ENCODE measurements at places on chromosomes 2 and 18.

DNA sequence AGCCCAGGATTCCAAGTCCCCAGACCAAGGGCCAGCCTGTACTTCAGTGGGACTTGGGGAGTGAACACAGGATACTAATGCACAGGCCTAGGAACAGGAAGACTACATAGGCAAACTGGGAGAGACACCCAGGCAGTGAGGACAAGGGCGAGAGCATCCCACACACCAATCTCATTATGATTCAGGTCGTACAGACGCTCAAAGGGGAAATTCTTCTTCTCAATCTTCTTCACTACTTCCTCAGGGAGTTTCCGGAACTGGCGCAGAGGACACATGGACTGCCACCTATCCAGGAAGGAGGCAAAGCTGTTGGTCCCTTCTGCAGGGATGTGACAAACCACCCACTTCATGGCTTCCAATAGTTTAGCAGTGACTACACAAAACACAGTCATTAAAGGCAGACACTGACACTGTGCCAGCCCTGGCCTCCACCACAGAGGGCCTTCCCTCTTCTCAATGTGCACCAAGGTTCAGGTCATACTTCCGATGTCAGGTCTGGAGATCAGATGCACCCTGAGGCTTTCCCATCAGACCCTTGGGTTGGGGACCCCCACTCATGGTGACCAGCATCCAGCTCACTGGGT, 18.0 kb downstream of the SNRNP200 start:
- DNase-seq, result no peak

DNA sequence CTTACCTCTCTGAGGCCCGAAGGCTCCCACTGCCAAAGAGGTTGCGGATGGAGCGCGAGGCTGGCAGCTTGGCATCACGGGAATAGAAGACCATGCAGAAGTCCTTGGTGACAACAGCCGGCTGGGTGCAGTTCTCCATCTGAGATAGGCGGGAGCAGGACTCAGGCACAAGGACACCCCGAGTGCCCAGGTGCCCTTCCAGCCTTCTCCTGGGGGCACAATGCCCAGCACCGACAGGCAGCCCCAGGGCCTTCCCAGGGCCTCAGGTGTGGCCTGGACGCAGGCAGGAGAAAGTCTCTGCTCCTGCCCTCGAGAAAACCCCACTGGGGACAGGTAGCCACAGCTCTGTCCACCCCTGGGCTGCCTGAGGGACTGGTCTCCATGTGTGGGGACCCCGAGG, 33.6 kb downstream of the AQP12A start:
- DNase-seq, result no peak

DNA sequence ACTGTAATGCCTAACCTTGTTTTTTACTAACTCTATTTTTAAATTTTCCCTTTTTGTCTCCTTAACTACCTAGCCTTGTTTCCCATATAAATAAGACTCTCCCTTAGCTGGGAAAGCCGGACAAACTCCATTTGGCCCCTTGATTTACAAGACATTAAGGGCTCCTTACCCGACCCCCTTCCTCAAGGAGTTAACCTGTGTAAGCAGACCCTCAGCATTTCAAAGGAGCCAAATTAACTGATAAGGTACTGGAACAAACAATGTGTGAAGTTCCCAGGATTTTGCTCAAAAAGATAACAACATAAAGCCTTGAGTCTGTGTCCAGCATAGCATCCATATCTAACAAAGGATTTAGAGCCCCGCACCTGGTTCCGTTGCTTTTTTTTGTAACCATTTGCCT, 59.6 kb upstream of the C2orf15 start:
- no peak for DNase-seq

- DNase-seq, result no peak
These were observed 11.2 kb downstream of the RND3 start for GRCh38 chr2:150476286-150476685.

DNA sequence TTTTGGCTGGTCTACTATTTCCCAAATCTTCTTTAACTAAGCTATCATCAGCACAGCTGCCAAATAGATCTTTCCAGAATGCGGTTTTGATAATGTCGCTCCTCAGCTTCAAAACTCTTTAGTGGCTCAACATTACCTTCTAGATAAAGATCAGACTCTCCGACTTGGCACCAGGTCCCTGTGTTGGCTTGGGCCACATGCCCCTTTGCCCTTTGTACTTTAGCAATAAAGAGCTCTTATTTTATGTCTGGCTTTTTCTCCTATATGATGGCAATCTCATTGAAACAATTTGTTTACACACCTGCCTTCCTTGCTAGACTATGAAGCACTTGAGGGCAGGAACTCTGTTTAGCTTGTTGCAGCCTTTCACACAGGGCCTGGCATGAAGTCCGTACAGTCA, 128.9 kb upstream of the GATA6 start:
- DNase-seq, result no peak

DNA sequence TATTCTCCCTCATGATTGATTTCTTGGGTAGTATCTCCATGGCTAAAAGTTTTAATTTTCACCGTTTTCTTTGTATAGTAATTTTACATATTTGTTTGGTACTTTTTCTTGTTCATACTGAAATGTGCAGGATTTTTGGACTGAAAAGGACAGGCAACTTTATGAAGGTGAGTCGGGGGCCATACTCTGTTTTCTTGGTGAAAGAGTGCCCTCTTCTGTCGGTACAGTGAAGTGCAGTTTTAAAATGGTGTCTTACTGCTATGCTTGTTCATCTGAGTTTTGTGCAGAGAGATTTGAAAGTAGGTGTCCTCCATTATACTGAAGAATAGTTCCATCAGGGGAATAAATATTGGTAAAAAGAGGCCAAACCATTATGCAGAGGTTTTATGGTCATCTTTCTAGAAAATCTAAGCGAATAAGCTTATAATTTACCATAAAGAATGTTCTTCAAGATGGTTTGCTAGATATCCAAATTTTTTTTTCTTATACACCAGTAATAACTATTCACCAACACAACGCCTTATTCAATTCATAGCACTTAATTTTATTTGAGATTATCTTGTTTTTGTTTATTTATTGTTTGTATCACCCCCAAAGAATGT, 8.7 kb upstream of the SERPINB13 start:
- peak; percentile 53 for DNase-seq

DNA sequence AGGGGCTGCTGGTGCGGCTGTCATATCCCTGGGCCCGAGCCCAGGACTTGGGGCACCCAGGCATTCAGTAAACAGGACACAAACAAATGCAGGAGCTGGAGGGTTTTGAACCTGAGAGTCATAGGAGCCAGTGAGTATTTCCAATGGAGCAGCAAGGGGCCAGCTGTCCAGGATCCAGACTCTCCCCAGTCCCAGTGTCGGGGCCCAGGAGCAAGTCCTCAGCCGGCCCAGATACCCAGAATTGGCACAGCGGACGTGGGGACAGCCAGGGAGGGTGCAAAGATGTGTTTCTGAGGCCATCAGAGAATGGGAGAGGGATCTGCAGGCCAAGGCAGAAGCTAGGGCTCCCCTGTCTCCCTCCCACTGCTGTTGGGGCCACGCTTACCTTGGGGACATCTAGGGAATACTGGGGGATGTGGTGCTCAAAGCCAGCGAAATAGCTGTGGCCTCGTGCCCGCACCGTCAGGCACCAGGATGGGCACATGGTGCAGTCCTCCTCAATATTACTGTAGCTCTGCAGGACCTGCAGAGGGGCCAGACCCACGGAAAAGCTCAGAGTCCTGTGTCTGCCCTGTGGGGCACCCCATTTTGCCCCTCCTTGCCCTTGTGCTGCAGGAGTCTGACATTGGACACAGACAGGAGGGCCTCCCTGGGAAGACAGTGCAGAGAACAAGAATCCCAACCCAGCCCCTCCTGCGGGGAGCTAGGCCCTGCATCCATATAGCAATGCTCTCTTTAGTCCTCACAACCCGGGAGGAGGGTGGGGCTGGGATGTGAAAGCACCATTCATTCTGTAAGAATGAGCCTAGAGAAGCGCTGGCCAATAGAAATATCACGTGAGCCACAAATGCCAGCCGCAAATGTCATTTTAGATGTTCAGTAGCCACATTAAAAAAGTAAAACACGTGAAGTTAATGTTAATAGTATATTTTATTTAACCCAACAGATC, 15.4 kb downstream of the CFAP65 start:
- no peak for DNase-seq

- no peak for DNase-seq
These were observed 691 bp upstream of the THSD7B start for GRCh38 chr2:136764452-136765255.

DNA sequence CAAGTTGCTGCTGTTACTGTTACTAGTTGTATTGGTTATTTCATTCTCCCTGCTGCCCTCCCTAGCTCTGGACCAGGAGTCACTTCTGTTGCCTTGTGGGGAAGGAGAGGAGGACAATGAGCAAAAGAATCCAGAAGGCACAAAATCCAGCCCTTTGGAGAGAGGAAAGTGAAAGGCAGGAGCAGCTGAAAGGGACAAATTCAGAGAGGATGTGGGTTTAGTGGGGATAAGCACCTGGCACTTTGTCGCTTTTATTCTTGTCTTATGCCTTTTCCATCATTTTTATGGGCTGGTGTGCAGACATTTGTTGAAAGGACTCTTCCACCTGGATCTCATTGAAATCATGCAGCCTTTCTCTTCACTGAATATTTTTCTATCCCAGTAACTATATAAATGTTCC, 24.3 kb upstream of the LTBP1 start:
- DNase-seq, result no peak

GRCh38 chr2:160582490-160583145, 89.0 kb upstream of the RBMS1 start:
- peak; percentile 74 for DNase-seq

DNA sequence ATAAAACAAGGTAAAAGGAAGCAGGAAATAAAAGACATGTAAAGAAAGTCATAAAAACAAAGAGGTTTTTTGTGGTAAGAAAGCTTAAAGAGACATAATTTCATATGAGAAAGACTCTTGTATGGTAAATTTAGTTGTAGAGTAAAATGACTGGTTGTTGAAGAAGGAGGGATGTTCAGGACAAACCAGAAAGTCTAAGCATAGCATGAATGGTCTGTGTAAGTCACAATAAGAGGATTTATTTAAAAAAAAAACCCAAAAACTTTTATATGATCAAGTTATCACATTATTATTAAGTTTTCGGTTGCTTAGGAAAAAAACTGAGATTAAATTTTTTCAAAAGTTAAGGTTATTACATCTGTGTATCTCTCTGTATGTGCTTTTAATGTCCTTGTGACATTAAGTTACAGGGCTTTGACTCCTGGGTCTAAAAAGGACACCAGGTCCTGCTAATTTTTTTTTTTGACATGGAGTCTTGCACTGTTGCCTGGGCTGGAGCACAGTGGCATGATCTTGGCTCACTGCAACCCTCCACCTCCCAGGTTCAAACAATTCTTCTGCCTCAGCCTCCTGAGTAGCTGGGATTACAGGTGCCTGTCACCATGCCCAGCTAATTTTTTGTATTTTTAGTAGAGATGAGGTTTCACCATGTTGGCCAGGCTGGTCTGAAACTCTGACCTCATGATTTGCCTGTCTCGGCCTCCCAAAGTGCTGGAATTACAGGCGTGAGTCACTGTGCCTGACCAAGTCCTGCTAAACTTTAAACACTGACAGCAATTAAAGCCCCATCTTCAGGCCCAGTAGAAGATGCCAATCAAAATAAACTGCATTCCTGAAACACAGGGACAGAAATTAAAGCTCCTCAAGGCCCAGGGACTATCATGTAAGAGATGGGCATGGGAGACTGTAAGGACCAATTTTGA, 14.2 kb upstream of the OXER1 start:
- peak; percentile 36 for DNase-seq

- DNase-seq, result no peak
These were observed 605.2 kb downstream of the NR4A2 start for GRCh38 chr2:155727187-155727895.

DNA sequence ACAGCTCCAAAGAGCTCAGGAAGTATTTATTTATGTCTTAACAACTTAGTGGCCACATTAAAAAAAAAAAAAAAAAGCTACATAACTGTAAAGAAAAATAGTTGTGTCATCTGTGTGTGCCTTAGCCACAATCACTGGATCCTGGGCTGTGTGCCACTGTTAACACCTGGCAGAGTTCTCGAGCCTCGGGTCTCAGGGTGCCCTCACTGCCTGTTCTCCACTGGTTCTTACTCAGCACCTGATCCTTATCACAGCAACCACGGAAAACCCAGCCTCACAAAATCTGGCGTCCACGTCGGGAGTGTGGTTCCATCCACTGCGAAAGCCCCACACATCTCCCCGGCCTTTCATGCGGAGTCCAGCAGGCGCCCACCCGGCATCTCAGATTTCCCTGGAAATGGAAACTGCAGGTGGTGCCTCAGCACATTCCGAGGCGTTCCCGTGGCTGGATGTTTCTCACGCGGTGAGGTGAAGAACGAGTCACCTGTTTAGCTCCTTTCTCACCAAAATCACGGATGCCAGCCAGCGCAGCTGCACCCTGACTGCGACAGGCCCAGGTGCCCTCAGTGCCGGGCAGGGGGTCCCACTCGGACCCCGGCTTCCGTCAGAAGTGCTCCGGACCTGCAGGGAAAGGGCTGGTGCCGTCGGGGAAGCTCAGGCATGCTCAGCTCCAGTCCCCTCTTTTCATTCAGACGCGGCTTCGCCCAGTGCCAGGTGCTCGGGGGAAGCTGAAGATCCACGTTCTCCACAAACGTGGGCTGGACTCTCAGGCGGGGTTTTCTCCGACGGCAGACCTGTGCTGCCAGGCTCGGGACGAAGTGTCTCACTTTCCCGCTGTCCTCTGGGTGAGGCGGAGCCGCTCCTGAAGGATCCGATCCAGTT, 198.7 kb upstream of the SALL3 start:
- DNase-seq, result no peak

DNA sequence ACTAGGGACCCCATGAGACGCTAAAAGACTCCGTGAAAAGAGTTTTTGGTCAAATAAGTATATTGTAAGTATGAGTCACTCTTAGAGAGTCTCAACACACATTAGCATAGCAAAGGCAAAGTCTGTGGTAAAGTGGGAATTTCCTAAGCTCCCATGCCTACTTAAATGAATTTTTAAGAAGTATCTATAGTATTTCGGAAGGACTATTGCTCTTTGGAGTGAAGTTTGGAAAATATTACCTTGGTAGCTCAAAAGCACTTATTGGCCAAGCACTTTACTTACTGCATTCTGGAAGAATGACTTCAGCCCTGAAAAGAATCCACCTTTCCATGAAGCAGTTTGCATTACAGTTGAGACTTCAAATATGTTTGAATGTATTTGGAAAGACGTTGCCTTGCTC, 57.1 kb downstream of the CAVIN2 start:
- DNase-seq, result no peak

All from HFFc6 (cell line).